Activated CD8-positive, alpha-beta T cell treated with anti-CD3 and anti-CD28 coated beads for 36 hours (primary cell): ENCODE measurements at places on chromosomes 11 and 22.

- H3K4me3 ChIP-seq = no peak overlapping the region
- peaks cover 23% of the 10 kb centered on the region for H3K27me3 ChIP-seq
- H3K4me1 ChIP-seq = no peaks in the 10 kb centered on the region
- H3K27ac ChIP-seq = no peak overlapping the region
- DNase-seq = peak; percentile 82
These were observed 23.4 kb upstream of the MPPED1 start for GRCh38 chr22:43388420-43388851.

- peaks cover 19% of the 10 kb centered on the region for H3K4me1 ChIP-seq
- DNase-seq = peak; percentile 12
- no peak overlapping the region for H3K27ac ChIP-seq
- no peaks in the 10 kb centered on the region for H3K36me3 ChIP-seq
- H3K27me3 ChIP-seq = no peaks in the 10 kb centered on the region
- H3K4me3 ChIP-seq = no peak overlapping the region
These were observed 45.0 kb upstream of the APOA1 start for GRCh38 chr11:116882386-116882785.

DNA sequence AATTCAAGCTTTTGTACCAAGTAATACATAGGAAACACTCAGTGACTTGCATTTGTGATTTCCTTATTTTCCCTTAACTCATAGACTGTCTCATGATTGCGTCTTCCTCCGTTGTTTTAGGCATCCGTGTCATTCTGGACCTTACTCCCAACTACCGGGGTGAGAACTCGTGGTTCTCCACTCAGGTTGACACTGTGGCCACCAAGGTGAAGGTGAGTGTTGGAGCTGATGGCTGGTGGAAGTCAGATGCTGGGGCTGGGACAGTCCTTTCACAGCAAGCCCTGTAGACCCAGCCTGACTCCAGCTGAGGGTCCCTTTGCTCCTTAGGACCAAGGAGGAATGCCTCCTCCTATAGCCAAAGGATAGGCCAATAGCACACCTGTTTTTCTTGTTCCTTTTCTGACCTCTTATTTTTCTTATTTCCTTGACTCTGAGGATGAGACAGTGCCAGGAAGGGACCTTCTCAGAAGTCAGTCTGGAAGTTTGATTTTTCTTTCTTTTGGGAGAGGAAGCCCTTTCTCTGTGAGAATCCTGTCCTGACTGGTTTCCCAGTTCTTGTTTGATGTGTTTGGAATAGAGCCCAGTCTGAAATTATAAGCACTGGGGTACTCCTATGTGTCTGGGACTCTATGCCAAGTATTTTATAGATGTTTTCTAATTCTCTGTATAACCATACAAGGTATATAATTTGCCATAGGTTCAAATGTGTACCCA, 2.2 kb downstream of the SLC3A2 start:
- peaks cover 45% of the 10 kb centered on the region for H3K4me1 ChIP-seq
- DNase-seq = no peak
- H3K27ac ChIP-seq = peak overlapping the region; percentile 100
- peaks cover 84% of the 10 kb centered on the region for H3K36me3 ChIP-seq
- H3K4me3 ChIP-seq = peak overlapping the region; percentile 99

GRCh38 chr11:70423523-70424505, 25.5 kb downstream of the CTTN start:
- peaks cover 10% of the 10 kb centered on the region for H3K4me1 ChIP-seq
- H3K27ac ChIP-seq = no peak overlapping the region
- DNase-seq = peak; percentile 71
- H3K36me3 ChIP-seq = peaks cover 2% of the 10 kb centered on the region
- H3K27me3 ChIP-seq = peaks cover 5% of the 10 kb centered on the region

- DNase-seq = no peak
- H3K27me3 ChIP-seq = no peaks in the 10 kb centered on the region
- peaks cover 39% of the 10 kb centered on the region for H3K36me3 ChIP-seq
These were observed 489 bp downstream of the NUP98 start for GRCh38 chr11:3796801-3797328.

DNA sequence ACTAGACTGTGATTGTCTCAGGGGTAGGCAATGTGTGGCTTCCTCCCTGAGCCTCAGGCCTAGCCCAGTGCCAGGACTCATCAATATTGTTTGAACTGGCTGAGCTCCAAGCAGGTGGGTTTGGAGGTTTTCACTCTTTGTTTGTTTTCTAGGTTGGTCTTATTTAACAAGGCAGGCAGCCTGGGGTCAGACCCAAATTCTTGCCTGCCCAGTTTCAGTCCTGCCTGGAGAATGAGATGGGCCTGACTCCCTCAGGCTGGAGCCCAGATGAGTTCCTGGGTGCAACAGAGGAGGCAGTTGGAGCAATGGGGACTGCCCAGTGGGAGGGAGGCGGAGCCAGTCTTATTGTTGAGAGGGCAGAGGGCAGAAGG, 28.3 kb upstream of the TP53I11 start:
- H3K4me3 ChIP-seq = no peak overlapping the region
- no peaks in the 10 kb centered on the region for H3K27me3 ChIP-seq
- H3K4me1 ChIP-seq = peaks cover 17% of the 10 kb centered on the region
- H3K36me3 ChIP-seq = no peaks in the 10 kb centered on the region
- DNase-seq = no peak
